Activated naive CD4-positive, alpha-beta T cell treated with Interleukin-2 at 50 U/mL for 16 hours (primary cell): ENCODE measurements at places on chromosomes 13 and 19.
A peak's percentile ranks its signal among the peaks of the same experiment; 100 is the strongest.

- no peak for DNase-seq
Measured at GRCh38 chr13:60152114-60152513, 11.6 kb downstream of the DIAPH3 start.

DNA sequence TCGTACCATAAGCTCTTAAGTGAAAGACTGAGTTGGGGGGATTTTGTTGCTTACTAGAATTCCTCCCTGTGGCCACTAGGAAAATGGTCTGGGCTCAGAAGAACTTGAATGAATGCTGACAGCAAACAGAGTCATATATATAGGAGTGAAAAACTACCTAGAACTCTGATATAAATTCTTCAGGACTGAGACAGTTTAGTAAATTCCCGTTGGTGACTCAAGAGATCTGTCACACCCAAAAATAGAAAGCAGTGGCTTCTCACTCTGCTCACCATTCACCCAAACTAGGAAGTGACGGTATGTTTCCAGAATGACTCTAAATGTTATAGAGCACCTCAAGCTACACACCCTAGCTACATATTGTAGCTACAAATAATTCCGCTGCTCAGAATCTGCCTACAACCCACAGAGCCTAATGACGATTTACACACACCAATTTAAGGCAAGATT is 116.2 kb downstream of the TBC1D4 start:
- peak; percentile 15 for DNase-seq

- DNase-seq, result peak; percentile 63
Measured at GRCh38 chr19:45798995-45799517, 6.4 kb upstream of the DMWD start.

GRCh38 chr19:55484593-55485438 is at the start of gene NAT14:
NAT14 (plus strand) TSS chr19:55485188; CDS start chr19:55485709, 521 bp downstream.
- DNase-seq, result peak; percentile 64

DNA sequence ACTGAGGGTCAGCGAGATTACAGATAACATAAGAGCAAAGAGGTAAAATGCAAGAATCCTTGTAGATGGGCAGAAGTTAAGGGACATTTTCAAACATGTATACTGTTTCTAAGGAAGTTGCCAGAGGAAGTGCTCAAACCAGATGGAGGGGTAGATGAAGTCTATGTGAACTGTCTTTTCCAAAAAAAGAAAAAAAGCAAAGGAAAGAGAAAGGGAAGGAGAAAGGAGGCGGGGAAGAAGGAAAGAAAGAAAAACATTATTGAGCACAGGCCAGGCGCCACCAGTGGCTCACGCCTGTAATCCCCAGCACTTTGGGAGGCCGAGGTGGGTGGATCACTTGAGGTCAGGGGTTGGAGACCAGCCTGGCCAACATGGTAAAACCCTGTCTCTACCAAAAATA is 5.3 kb downstream of the DMAC2 start:
- DNase-seq, result no peak

DNA sequence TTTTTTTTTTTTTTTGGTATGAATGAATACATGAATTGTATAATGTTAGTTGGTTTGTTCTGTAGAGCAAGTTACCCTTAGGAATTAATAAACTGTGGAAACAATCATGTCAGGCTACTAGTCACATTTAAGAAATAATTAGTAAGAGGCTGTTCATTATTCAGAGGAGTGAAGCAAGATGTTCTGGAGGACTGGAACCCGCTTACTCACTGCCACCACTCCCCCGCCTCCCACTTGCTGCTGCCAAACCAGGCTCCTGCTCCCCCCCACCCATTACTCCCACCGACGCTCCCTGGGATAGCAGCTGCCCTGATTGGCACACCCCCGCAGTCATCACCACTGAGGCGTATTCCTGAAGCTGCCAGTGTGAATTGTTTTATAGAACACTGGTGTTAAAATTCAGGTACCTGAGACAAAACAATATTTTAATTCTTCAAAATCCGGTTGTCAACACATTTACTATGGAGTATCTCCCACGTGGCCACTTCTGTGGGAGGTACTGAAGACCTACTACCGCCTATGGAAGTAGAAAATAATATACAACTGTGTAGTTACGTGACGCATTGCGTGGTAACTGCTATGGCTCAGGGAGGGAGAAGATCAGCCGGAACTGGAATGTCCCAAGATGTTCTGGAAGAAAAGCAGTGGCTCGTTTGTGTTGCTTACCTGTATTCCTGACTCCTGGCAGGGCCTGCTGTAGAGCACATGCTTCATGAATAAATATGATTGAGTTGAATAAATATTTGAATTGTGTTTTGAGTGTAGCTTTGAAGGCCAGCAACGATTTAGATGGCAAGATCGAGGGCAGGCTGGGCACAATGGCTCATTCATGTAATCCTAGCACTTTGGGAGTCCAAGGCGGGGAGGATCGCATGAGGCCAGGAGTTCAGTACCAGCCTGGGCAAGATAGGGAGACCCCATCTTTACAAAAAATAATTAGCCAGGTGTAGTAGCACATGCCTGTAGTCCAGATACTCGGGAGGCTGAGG is 1.7 kb downstream of the DPY19L3 start:
- DNase-seq, result no peak

GRCh38 chr13:73025217-73026012 is 33.4 kb upstream of the KLF5 start:
- no peak for DNase-seq

GRCh38 chr13:113297370-113298042 is 467 bp downstream of the LAMP1 start:
- peak; percentile 63 for DNase-seq

DNA sequence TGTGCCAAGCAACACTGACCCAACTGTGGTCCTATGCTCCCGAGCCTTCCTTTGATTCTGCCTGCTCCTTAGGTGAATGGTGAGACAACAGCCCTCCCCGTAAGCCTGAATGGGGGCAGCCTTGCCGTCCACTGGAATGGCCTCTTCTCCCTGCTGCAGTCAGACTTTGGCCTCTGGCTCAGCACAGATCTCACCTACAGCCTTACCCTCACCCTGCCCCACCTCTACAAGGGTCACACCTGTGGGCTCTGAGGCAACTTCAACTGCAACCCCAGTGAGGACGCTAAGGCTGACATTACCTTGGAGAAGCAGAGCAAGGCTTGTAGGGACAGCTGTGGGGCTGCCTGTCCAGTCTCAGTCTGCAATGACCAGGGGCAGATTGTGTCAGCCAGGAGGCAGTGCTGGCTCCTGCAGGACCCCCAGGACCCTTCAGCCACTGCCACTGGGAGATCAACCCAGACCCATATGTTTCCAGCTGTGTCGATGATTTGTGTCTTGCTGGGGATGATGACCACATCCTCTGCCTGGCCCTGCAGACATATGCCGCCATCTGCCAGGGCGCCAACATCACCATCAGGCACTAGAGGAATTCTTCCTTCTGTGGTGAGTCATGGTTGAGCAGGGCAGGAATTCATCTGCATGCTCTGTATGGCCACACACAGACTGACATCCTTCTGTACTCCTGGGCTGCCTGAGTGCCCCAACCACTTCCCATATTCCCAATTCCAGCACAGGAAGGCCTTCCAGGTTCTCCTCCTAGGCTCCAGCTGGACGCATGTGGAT is 27.3 kb upstream of the FXYD3 start:
- no peak for DNase-seq

DNA sequence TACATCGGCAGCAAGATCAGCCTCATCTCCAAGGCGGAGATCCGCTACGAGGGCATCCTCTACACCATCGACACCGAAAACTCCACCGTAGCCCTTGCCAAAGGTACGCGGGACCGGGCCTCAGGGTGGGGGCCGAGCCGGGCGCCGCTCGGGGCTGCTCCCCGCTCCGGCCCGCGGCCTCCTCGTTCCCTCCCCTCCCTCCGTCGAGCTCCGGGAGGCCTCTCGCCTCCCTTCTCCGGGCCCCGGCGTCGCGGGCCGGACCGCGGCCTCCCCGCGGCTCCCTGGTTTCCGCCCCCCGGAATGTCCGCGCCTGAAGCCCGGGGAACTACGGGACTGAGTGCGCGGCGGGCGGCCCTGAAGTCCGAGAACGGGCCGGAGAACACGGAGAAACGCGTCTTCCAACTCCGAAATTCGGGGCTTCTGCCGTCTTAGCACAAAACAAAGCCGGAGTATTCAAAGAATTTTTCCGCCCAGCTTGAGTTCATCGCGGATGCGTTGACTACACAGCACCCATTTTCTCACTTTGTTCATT is 423 bp downstream of the LSM14A start:
- no peak for DNase-seq
